ENCODE measurements at places on chromosomes 3 and 15.

GRCh38 chr3:143576568-143577270 is 271.5 kb downstream of the SLC9A9 start:
- DNase-seq = no peak

DNA sequence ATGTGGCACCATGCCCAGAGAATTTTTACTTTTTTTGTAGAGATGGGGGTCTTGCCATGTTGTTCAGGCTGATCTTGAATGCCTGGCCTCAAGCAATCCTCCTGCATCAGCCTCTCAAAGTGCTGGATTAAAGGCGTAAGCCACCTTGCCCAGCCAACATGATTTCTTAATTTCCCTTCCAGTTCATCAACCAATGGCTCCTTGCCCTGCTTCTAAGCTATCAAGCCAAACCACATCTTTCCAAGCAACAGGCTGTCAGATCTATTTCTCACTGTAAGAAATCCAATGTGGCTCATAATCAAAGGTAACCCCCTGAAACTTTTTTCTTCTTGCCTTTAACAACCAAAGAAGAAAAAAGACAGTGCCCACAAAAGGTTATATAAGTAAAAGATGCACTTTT is 204.2 kb upstream of the ICE2 start:
- no peak for DNase-seq

DNA sequence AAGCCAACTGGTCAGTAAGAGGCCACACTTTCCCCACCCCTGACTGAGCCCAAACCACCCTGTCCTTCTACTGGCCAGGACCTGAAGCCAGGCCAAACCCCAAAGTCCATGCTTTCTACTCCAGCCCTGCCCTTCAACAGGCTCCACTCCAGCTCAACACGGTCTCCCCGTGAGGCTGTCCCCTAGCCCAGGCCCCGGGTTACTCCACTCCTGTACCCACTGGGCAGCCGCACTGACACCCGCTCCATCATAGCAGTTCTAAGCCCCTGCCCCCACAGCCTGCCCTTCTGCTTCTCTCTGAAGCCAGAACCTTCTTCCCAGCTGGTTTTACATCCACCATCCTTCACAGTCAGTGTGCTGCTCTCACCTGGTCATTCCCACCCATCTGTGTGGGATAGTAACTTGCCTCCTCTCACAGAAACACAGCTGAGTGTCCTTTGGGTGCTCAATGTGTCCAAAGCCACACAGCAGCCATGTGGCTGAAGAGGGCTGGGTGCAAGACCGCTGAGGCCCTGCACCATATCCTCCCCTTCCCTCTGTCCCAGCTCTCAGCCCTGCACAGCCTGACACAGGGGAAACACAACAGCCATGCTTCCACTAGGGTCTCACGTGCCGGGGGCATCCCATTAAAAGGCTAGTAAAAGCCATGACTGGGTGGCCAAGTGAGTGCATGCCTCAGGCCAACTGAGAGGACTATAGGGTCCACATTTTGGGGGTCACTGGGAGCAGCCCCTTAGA is 38.1 kb downstream of the TLE3 start:
- no peak for DNase-seq

DNA sequence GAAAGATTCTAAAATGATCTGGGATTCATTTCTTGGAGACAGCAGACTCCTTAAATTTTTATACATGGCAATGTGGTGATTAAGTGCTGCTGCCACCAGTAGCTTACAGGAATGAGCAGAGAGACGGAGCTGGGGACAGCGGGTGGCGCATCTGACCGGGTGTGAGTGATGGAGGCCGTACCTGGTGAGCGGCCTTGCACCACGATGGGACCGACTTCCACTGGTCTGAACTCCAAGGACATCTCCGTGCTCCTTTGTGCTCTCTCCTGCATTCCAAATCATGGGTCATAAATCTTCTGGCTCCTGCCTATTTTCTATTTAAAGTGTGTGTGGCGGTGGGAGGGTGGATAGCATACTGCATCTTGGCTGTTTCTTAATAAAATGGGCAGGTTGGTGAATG is 262.6 kb downstream of the ABHD5 start:
- no peak for DNase-seq

GRCh38 chr3:43549626-43550290 is 72.1 kb downstream of the ANO10 start:
- no peak for DNase-seq

DNA sequence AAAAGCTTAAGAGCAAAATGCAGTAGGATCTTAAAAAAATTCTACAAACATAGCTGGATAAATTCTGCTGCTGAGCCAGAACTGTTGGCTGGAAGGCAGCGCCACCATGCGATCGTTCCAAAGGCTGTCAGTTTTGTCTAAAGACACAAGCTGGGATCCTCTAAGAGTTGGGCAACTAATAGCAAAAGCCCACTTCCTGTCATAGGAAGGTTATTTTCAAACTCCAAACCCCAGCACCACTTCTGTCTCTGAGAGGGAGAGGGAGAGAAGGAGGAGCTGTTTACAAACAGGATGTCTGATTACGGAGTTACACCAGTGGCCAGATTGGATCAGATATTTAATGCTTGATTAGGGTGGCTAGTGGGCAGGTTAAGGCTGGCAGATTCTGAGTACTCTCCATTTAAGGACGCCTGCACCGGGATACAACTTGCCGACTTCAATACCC is 44.0 kb downstream of the EIF4E3 start:
- DNase-seq = peak; percentile 92
